ENCODE measurements at places on chromosomes 1 and 21.

GRCh38 chr1:246647113-246647512 is 77.1 kb upstream of the SCCPDH start:
- no peak for DNase-seq

GRCh38 chr1:6911021-6911941 is 126.0 kb downstream of the CAMTA1 start:
- DNase-seq = no peak

- DNase-seq = no peak
These were observed 213.7 kb downstream of the PBX1 start for GRCh38 chr1:164772635-164773034.

GRCh38 chr1:231964961-231965360 is 338.4 kb downstream of the DISC1 start:
- DNase-seq = no peak

DNA sequence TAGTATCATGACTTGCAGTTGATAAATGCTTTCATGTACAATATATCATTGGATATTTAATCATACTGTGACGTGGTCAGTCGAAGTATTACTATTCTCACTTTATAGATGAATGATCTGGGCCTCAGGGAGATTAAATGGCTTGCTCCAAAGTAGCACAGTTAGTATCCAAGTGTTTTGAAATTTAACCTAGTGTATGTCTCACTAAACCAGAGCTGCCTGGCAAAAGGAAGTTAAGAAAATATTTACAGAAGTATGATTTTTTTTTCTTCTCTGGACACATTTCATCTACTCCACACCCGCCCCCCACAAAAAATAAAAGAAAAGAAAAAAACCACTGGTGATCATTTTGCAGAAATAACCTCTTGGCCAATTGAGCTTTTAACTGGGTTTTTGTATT is 71.9 kb upstream of the CXADR start:
- no peak for DNase-seq

GRCh38 chr1:234176000-234176399 is 197.3 kb upstream of the COA6 start:
- DNase-seq = no peak
